WTC11 (cell line): ENCODE measurements at places on chromosomes 7 and 10.

DNA sequence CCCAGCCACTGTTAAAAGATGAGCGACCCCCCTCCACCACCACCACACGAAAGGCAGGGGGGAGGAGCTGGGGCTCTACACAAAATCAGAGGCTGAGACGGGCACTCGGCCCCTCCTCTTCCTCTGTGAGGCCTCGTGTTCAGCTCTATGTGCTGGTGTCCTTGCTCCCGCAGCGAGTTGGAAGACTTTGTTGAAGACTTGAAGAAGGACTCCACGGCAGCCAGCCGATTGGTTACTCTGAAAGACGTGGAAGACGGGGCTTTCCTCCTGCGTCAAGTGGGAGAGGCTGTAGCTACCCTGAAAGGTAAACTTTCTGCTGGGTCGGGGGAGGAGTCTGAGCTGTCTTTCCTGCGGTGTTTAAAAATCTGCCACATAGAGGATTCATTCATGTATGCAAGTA is 203.7 kb downstream of the ARHGAP21 start:
- peak; percentile 41 for DNase-seq

DNA sequence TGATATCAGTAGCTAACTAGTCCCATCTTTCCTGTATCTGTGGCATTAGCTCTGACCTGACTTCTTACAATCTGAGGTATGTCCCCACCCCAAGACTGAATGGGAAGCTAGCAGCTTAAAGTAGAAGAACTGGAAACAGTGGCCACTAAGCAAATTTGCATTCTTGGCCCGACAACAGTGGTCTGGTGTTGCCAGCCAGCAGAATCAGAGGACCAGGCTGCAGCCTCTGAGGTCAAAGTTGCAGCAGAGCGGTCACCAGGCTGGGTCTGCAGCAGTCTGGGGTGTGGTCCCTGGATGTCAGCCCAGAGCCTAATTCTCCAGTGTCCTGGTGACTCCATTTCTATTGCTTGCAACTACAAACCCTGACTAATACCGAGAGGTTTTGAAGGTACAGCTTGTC is 26.3 kb downstream of the FAM107B start:
- DNase-seq, result no peak

- no peak for DNase-seq
Observed at GRCh38 chr10:122499012-122499411, 37.7 kb downstream of the HTRA1 start.

DNA sequence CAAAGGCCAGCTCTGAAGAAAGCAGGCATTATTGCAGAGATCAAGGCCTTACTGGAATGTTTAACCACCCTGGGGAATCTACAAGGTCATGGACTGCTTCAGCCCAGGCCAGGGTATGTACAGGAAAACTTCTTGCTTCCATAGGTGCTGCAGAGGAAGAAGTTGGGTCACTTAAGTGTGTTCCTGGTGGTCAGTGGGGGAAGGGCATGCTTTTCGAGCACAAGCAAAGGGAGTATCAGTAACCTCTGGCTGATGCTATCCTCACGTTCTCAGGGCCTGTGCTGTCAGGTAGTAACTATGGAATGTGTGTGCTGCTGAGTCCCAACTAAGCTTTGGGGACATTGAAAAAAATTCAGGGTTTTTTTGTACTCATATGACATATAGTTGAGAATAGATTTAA is 234.0 kb upstream of the SP4 start:
- peak; percentile 20 for DNase-seq

DNA sequence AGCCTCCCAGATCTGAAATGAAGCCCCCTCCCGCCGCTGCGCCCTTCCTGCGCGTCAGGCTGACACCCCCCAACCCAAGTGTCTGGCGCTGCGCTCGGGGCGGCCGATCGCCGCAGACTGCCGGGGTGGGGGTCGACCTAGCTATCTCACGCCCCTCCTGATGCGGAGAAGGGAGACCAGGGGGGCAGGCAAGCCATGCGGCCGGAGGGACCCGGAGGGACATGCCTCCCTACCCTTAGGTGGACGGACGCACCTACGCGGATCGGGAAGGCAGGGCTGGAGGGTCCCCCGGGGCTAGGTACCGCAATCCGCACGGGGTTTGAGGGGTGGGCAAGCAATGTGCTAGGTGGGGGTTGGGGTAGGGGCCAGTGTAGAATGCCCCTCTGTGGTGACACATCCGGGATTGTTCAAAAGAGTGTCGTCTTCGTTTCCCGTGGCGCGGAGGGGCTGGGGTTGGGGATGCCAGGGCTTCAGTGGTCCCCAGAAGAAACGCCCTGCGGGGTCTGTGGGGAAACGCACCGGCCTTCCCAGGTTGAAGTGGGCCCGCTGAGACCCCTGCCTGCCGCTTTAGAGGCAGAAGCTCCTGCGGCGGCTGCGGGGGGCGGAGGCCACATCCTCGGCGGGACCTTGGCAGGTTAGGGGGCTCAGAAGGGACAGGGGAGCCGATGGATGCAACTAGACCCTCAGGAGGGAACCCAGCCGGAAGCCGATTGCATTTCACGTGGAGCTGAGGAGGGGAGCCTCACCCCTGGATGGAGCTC is 913 bp downstream of the ADCYAP1R1 start:
- DNase-seq, result peak; percentile 38

DNA sequence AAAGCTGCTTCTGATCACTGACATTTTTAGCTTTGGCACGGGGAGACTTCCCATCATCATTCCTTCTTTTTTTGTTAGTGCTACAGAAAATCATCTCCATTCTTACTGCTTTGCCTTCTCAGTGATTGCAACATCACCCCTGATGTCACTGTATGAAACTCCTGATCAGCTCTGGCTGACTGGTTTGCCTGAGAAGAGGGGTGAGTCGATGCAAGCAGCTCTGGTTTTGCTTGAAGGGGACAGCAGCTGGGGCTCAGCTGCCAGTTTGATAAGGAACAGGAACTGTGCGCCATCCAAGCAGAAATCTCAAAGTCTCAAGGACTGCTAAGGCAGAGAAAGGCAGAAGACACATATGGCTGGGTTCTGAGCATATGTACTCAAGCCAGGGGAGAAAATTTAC is 808.5 kb upstream of the CELF2 start:
- DNase-seq, result no peak

DNA sequence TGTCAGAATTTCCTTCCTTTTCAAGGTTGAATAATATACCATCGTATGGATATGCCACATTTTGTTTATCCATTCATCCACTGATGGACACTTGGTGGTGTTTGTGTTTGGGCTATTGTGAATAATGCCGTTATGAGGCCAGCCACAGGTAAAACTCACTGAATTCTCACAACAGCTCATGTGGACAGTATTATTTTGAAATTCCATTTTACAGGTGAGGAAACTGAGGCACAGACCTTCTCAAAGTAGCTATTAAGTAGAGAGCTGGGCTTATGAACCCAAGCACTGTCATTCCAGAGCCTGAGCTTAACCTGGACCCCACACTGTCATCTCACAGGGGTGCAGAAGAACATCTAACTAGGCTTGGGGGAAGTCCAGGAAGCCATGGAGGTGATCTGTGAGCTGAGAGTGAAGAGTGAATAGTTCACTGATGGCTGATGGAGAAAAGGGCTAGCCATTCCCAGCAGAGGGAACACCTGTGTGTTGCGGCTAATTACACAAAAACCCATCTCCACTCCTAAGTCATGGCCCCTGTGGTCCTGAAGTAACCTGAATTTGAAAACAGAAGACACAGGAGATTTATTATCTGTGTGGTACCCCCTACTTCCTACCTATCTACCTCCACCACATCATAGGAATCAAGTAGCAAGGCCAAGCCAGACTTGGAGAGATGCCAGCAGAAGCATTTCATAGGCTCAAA is 8.7 kb downstream of the INMT start:
- no peak for DNase-seq

- DNase-seq, result no peak
Observed at GRCh38 chr10:113557424-113557862, 4.6 kb downstream of the HABP2 start.

- no peak for DNase-seq
Observed at GRCh38 chr7:17013204-17013603, 131.4 kb upstream of the AGR3 start.

- DNase-seq, result peak; percentile 28
Observed at GRCh38 chr10:46555366-46555712, 1.1 kb downstream of the GPRIN2 start.

DNA sequence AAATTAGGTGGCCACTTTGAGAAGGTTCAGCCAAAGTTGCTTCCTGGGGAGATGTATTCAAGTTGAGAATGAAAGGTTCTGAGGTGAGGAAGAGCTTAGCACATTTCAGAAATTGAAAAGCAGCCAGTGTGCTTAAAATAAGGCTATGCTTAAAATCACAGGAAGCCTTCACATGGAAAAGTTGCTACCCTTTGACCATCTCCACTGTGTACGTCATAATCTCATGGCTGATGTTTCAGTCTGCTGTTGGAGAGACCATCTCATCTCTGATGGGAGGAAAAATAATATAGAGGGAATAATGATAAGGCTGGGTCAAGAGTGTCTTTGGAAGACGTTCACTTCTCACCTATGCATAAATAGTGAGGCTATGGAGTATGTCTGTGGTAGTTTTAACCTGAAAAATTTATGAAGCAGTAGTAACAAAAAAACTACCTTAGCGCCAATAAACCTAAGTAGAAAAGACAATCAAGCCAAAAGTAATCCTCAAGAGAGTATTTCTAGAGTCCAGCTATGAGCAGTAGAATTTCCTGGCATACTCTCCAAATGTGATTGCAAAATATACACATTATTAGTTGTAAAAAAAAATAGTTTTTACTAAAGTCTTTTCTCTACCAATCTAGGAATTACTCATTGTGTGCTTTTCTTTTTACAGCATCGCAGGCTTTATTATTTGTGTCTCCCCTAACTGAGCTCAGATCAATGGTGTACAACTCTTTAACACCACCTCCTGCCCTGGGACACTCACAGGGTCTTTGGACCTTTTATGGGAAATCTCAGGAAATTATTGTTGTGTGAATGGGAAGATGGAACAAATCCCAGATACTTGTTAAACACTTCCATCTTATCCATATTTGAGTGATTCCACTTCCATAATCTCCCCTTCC is 435.2 kb upstream of the LRGUK start:
- DNase-seq, result no peak

- no peak for DNase-seq
Observed at GRCh38 chr10:1070919-1071318, 14.7 kb downstream of the WDR37 start.

- no peak for DNase-seq
Observed at GRCh38 chr10:97762056-97762455, 9.7 kb downstream of the SFRP5 start.

GRCh38 chr7:82805527-82805960 is 357.1 kb downstream of the PCLO start:
- no peak for DNase-seq

DNA sequence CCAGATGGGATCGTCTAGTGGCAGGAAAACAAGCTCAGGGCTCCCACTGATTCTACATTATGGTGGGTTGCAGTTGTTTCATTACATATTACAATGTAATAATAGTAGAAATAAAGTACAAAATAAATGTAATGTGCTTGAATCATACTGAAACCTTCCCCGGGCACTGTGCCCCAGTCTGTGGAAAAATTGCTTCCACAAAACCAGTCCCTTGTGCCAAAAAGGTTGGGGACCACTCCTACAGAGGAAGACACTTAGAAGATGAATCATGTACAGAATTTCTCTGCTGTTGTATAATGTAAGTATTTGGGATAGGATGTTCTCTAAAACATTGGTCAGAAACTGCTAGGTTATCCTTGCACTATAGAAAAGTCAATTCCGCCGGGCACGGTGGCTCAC is 11.3 kb upstream of the PHYH start:
- no peak for DNase-seq

DNA sequence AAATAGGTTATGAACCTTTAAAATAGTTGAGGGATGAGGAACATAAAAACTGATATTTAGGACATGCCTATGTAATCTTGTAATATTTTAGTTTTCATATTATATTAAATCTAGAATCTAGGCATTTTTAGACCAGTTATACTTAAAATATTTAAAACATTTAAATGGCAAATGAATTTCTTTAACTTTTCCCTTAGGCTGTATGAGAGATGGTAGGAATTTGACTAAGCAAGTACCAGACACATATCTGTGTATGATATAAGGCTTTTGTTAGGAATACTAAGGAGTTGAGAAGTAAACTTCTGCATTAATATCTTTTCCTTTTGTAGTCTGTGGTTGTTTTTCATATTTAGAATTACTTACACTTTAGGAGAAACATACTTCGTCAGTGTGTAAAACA is 25.1 kb downstream of the SEPTIN7 start:
- no peak for DNase-seq

GRCh38 chr7:98250789-98251188 is 1.2 kb downstream of the TECPR1 start:
- DNase-seq, result no peak

DNA sequence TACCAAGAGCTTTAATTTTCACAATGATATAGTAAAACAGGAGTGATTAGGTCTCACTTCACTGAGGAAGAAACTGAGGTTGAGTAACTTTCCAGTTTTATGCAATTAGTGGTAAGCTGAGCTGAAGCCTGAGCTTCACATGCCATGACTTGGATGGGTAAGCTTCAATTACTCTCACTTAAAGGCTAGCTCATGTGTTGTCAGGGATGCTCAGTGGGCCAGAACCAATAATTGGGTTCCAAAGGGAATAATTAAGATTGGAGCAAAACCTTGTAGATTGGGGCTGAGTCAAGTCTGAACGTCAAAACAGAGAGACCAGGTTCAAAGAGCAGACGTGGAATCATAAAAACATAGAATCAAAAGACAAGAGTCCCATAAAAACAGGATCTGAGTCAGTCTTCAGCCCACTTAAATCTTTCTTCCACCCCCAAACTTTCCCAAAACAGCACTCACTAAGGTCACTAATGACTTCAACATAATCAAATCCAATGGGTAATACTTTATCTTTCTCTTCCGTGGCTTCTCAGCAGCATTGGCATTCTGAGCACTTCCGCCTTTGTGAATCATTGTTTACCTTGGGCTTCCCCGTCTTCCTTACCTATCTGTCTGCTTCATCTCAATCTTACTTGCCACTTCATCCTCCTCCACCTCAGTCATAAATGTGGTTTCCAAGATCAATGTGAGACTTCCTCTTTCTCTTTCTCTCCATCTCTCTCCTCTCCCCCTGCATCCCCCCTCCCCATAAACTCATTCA is 23.0 kb upstream of the EGFR start:
- no peak for DNase-seq

DNA sequence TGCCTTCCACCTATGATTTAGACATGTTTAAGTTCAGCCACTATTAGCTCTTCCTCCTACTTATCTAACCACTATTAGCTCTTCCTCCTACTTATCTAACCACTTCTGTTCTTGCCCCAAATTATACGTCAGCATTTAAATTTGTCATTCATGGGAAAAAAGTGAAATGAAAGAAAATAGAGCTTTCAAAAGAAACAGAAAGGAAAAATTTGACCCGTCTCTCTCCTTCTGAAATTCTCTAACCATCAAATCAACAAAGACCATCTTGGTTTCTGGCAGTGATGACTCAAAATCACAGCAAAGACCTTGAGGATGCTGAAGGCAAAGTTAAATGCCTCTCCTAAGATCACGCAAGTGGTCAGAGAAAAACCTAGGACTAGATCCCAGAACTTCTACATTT is 2.6 kb downstream of the LIPA start:
- DNase-seq, result no peak

GRCh38 chr10:110455446-110455845 is 42.3 kb upstream of the DUSP5 start:
- DNase-seq, result no peak

GRCh38 chr10:105037022-105037421 is 395.9 kb downstream of the SORCS3 start:
- no peak for DNase-seq
